NCI-H774 (cell line): ENCODE measurements at places on chromosomes 7 and 10.

DNA sequence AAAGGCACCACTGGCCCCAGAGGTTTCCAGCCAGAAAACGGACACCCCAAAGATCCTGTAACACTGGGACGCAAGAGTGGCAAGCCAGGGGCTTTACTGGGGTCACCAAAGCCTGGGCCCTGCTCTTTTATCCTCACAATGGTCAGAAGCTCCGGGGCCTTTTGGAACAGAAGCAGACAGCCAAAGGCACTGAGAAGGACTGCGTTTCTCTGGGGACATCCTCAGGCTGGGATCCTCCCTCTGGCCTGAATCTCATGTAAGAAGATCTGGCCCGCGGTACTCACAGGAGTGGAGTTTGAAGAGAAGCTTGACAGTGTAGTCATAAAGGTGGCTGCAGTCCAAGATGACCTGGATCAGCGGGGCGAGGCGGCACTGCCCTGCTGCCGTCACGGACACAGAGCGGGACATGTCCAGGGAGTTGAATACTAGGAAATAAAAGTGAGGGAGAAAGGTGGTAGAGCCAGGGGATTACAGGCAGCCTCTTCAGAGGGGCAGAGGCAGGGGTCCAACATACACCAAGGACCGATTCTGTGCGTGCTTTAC lies 81.4 kb downstream of the SPDYE5 start:
- no peak for DNase-seq

GRCh38 chr10:43867667-43868565 lies 219.2 kb upstream of the ZNF32 start:
- DNase-seq = no peak

GRCh38 chr7:145092766-145093165 lies 256.9 kb upstream of the TPK1 start:
- no peak for DNase-seq

GRCh38 chr10:3552281-3552680 lies 232.7 kb downstream of the KLF6 start:
- DNase-seq = no peak

GRCh38 chr7:18675579-18675978 lies 180.0 kb downstream of the HDAC9 start:
- no peak for DNase-seq

DNA sequence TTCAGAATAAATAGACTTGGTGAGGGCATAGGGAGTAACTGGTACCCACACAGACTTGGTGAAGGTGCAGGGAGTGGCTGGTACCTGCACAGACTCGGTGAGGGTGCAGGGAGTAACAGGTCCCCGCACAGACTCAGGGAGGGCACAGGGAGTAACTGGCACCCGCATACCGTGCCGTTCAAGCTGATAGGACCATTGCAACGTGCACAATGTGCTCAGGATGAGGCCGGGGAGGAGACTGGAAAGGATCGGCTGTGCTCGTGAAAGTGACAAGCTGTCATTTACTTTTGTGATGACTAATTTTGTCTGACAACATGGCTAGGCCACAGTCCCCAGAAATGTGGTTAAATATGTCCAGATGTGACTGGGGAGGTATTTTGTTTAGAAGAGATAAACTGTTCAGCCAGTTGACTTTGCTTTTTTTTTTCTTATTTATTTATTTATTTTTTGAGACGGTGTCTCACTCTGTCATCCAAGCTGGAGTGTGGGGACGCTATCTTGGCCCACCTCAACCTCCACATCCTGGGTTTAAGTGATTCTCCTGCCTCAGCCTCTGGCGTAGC lies 76.2 kb upstream of the NMT2 start:
- DNase-seq = no peak

DNA sequence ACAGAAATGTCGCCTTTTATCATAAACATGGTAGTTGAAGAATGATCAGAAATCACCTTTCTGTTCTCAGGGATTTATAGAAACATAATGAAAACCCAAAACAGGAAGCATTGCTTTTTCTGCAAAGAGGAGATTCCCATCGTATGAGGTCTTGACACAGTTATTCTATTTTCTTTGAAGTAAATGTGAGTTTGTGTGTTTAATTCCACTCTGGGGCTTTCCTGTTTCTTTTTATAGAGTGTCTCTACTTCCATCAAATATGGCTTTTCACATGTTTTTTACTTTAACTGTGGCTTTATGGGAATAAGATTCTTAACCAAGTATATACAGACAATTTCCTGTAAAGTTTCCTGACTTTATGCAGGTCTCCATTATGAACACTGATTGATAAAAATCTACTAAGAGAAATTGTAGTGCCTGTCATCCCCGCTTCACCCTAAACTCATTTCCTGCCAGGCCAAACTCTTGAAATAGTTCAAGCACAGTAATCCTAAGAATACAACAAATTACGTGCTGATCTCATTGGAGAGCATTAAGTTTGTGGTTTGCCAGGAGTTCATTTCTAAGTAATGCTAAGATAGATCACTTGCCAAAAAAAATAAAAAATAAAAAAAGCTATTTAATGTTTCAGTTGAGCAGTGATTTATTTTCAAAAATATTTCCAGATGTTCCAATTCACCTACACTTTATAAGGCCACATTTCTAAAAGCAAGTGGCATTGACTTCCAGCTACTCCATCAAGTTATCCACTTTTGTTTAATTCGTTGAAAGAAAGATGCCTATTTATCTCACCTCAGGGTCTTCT lies 52.2 kb upstream of the SEC61G start:
- no peak for DNase-seq

- DNase-seq = no peak
Measured at GRCh38 chr10:127161482-127161881, 34.9 kb downstream of the INSYN2A start.

GRCh38 chr7:92665926-92666325 lies 75.7 kb upstream of the FAM133B start:
- no peak for DNase-seq

DNA sequence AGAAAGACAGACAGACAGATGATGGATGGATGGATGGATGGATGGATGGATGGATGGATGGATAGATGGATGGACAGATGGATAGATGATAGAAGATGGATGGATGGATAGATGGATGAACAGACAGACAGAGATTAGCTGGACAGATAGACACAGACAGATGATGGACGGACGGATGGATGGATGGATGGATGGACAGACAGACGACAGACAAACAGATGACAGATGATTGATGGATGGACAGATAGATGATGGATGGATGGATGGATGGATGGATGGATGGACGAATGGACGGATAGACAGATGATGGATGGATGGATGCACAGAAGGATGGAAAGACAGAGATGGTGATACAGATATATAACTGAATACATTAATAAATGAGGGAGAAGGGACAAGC lies 190.9 kb upstream of the CALN1 start:
- DNase-seq = no peak

DNA sequence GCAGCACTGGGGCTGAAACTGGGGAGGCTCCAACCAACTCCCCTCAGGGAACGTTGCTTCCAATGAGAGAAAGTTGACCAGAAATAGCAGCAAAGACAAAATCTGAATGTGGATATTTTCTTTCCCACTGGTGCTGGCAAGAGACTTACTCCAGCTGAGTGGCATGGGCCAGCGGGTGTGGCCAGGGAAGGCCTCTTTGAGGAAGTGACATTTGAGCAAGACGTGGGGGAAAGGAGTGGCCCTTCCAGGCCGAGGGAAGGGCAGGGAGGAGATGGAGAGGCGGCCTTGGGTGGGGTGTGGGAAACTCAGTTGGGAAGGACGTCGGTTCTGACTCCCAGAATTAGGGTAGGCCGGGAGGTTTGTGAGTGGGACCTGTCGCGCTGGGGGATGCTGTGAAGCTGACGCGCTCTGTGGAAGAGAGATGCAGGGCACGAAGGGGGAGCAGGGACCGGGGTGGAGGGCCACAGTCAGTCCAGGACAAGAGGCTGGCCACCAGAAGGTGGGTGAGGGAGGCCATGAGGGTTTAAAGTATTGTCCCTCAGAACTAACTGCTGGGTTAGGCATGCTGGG lies 96.7 kb upstream of the IKZF1 start:
- no peak for DNase-seq

GRCh38 chr10:117003336-117003735 lies 1.7 kb downstream of the SHTN1 start:
- no peak for DNase-seq

DNA sequence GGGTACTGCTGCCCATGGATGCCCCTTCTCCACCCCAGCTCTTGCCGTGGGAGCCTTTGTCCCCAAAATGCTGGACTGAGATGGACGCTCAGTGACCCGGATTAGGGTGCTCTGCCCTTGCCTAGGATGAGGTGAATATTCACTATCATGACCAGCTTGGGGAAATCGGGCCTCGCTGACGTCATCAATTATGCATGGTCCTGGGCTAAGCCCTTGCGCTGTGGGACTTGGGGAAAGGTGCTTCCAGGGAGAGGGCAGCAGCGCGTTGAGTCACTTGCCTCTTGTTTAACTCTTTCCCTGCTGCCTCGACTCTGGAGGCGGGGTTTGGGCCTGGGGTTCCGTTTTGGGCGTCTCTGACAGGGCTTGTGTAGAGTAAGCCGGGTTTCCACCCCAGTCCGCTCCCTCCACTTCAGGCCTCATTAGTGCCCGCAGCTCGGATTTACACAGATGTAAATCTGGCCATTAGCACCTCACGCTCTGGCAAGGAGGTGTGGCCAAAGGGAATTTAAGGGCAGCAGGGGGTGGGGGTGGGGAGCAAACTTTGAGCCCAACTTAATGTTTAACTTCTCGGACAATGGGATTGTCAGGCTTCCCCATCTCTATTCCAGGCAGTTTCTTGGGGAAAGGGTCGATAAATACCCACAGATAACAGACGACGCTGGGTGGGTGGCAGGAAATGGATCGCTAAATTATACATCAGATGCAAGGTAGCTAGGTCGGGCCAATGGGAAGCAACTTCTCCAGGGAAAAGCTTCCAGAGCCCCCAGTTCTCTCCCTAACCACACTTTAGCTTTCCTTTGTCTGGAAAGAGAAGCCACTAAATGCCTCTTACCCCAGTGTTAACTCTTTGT lies 51.3 kb upstream of the TCF7L2 start:
- no peak for DNase-seq

DNA sequence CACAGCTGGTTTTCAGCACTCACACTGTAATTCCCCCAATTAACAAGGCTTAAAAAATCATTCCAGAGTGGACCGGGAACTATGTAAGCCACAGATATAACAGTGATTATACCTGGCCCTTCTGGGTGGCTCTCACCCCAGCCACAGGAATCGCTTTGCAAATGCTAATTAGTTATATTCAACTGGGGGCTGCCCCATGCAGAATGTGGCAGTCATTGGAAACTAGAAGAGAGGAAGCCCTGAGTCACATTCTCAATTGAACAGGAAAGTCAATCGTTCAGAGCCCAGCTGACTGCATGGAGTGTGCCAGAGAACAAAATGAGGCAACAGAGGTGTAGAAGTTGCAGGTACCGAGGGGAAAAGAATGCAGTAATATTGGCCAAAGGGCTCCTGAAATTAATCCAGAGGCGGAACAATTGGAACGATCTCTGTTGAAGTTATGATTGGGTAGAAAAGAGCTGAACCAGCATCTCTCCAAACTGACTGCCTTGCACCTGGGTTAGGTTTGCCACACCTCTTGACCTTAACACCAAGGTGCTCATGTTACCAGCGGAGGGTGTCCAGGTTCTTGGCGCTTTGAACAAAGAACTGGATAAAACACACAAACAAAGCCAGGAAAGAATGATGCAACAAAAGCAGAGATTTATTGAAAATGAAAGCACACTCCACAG lies 909.7 kb upstream of the AUTS2 start:
- DNase-seq = peak; percentile 17

- DNase-seq = no peak
Measured at GRCh38 chr7:31933481-31933880, 136.7 kb downstream of the PDE1C start.

- DNase-seq = no peak
Measured at GRCh38 chr10:88960802-88961201, 8.2 kb upstream of the ACTA2 start.

- DNase-seq = no peak
Measured at GRCh38 chr7:45701701-45702510, 127.7 kb downstream of the ADCY1 start.

DNA sequence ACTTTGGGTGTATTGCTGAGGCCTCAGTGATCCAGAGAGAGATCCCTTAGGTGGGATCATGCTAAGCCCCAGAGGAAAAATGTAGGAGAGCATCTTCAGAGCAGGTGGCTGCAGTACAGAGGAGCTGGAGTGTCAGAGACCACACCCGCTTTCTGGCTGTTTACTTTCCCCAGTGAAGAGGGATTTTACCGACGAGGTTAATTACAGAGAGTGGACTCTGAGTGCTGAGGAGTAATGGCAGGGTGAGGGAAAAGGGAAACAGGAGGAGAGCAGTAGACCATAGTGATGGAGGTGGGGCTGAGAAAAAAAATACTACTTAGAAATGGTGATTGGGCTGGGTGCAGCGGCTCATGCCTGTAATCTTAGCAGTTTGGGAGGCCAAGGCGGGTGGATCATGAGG lies 43.3 kb upstream of the HBP1 start:
- peak; percentile 77 for DNase-seq

DNA sequence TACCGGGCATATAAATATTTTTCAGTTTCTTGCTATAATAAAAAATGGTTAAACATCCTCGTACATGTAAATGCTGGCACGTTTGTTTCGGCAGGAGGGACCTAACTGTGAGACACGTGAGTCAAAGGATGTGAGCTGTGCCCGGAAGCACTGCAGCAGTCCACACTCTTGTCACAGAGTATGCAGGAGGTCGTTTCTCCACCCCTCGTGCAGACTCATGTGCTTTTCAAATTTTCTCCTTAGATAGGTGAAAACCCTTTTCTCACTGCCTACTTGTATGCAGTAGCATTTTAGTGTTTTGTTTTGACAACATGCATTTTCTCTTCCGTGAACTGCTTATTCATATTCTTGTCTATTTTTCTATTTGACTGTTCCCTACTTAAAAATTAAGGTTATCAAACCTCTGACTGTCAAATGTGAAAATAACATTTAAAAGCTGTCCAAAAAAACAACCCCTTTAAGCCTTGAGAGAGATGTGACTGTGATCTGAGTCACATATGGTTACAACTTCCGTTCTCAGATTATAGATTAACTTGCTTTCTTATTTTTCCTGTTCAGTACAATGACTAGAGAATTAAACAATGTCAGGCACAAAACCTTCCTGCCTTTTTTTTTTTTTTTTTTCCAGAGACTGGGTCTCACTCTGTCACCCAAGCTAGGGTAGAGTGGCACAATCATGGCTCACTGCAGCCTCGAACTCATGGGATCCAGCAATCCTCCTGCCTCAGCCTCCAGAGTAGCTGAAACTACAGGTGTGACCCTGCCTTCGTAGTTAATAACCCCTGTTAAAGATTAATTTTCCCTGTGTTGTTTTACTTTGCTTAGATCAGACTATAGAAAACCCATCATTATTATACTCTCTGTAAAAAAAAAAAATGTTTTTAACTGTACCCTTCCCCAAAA lies 45.1 kb downstream of the DPY19L1 start:
- DNase-seq = no peak

GRCh38 chr7:85644272-85644671 lies 457.4 kb upstream of the SEMA3D start:
- DNase-seq = no peak

- no peak for DNase-seq
Measured at GRCh38 chr7:99219985-99220384, 12.1 kb upstream of the KPNA7 start.

GRCh38 chr10:3784510-3785250 lies at the start of gene KLF6:
TSS of gene KLF6 (minus strand) at chr10:3785209. CDS start at chr10:3785014, 195 bp downstream.
- peak; percentile 69 for DNase-seq

GRCh38 chr10:55476129-55476528 lies 675.1 kb upstream of the PCDH15 start:
- no peak for DNase-seq
